ENCODE measurements at places on chromosomes 1 and 21. TPM values are rescaled to one million over a fixed set of nuclear protein-coding genes. Genes with fewer than 3 reads are reported as not detected.

Gene GBP7
- total RNA-seq = not detected

Gene CACYBP
- 87.8 TPM for total RNA-seq

Gene KIFAP3
- 39.1 TPM for total RNA-seq

Gene STX12
- 62.1 TPM for total RNA-seq

Gene KRTAP11-1
- not detected for total RNA-seq

Gene CD52
- total RNA-seq = not detected

Gene KCNE2
- total RNA-seq = 0.27 TPM

Gene MCOLN2
- 1.4 TPM for total RNA-seq

Gene GFI1
- 0.89 TPM for total RNA-seq

Gene RHD
- total RNA-seq = not detected

Gene SHE
- not detected for total RNA-seq

GRCh38 chr1:181075766-181076350 lies 12.6 kb upstream of the IER5 start:
- DNase-seq = no peak

GRCh38 chr1:221878134-221878533 lies 136.2 kb upstream of the DUSP10 start:
- peak; percentile 12 for DNase-seq

- DNase-seq = no peak
These were observed 1.9 kb downstream of the BTF3L4 start for GRCh38 chr1:52057876-52058415.

- DNase-seq = no peak
These were observed 83.2 kb upstream of the HOOK1 start for GRCh38 chr1:59731591-59731990.

- no peak for DNase-seq
These were observed 830 bp downstream of the RNF186 start for GRCh38 chr1:19814244-19814661.

- DNase-seq = no peak
These were observed 75.5 kb downstream of the ADAMTS1 start for GRCh38 chr21:26769613-26770188.

GRCh38 chr1:32063261-32063681 lies 9.5 kb upstream of the TMEM39B start:
- peak; percentile 52 for DNase-seq

GRCh38 chr1:195516036-195516435 lies 1092.2 kb downstream of the KCNT2 start:
- DNase-seq = no peak

DNA sequence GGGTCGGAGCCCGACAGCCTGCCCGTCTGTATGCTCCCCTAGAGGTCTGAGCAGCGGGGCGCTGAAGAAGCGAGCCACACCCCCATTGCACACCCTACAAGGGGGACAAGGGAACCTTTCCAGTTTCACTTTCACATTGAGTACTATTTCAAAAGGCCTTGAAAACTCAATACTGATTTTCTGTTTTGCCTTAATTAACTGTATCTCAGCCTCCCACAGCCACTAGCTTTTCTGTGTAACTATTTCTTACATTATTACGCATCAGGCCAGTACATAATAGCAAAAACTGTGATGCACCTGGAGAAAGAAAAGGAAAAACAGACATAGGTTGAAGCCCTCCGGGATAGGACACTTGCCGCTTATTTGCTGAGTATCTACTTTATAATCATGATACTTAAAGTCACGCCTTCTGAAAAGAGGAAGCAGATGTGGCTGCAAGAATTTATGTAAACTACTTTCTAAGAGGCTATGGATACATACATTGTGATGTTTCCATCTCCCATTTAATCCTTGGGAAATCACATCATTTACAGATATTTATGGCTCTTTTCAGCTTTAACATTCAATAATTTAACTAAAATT lies 1719.5 kb downstream of the MRPL39 start:
- DNase-seq = no peak

- no peak for DNase-seq
These were observed 115.1 kb downstream of the TOMM20 start for GRCh38 chr1:235013512-235013911.

- no peak for DNase-seq
These were observed 21.4 kb upstream of the BMP8A start for GRCh38 chr1:39470040-39470439.

- no peak for DNase-seq
These were observed 138.9 kb upstream of the DMRTA2 start for GRCh38 chr1:50562106-50562505.

- no peak for DNase-seq
These were observed 16.1 kb upstream of the FMOD start for GRCh38 chr1:203367057-203367456.

- no peak for DNase-seq
These were observed 118.3 kb downstream of the PTPRU start for GRCh38 chr1:29354511-29355098.

DNA sequence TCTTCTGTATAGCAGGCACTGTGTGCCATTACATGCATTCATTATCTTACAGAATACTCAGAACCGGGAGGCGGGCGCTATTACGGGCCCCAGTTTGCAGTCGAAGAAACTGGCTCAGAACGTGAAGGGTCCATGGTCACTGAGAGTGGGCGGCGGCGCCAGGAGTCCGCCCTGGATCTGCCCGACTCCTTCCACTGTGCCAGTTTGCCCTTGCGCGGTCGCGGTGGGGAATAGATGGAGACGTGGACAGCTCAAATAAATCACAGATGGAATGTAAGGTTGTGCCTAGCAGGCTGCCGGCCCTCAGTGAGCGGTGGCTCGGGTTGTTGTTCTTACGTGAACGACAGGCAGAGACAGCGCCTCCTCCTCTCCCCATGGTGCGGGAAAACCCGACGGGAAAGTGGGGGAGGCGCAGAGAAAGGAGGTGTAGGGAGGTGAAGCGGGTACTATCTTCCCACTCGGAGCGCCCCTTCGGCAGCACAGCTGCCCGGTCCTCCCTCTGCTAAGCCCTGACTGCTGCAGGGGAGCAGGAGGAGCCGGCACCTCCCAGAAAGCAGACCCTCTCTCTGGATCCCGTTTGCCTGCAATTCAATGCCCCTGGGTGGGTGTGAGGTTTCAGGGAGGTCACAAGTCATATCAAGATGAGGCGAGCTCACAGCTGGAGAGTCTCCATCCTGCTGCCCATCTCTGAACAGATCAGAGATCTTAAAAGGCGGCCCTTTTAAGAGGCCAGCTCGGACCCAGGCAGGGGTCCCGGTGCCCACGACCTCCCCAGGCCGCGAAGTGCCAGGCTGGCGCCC lies 1.1 kb downstream of the COL9A2 start:
- no peak for DNase-seq

DNA sequence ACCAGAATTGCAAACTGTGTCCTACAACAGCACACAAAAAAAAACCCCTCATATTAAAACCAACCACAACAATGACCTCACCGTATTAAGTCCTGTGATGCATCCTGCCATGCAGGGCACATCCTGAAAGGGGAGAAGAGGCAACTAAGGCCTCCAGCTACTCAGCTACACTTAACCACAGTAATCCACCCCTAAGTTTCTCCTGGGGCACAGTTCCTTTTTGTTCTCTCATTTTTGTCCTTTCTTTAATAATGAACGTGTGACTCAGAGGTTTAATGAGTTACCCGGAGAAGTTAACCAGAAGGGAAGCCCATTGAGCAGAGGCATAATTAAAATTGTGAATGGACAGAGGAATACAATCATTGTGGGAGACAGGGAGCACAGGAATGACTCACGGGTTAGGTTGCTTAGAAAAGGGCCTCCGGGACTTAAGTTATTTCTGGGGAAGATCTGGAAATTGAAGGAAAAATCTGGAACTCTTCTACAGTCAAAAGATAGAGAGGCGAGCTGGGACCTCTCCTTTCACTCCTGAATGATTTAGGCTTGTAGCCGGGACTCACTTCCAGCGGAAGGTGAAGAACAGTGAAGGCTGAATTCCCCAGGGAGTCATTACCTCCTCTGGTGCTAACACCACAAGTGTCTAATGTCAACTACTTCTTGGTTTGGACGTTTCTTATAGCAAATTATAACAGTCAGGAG lies 36.9 kb upstream of the HIVEP3 start:
- peak; percentile 95 for DNase-seq

- DNase-seq = no peak
These were observed 122.0 kb downstream of the LMO4 start for GRCh38 chr1:87450615-87451209.

GRCh38 chr1:87074001-87074795 lies 159.8 kb downstream of the HS2ST1 start:
- DNase-seq = peak; percentile 22

DNA sequence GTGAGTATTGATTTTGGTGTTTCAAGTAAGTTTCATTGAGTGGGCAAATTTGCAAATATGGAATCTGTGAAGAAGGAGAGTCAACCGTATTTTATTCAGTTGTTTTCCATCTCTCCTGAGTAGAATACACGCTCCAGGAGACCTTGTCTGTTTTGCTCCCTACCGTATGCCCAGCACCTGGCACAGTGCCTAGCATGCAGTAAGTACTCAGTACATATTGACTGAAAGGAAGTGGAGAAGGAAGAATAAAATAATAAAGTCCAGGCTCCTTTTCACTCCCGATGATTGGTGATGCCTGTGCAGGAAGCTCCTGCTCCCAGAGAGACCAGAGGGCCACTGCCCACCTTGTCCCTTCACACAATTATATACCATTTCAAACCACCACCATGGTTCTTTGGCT lies 59.4 kb upstream of the NEK2 start:
- no peak for DNase-seq

- DNase-seq = no peak
These were observed 31.2 kb downstream of the PRKCZ start for GRCh38 chr1:2081326-2081885.

GRCh38 chr1:186082235-186082937 lies 292.7 kb downstream of the TPR start:
- peak; percentile 36 for DNase-seq

- no peak for DNase-seq
These were observed 89.5 kb downstream of the FNBP1L start for GRCh38 chr1:93537396-93537795.

- DNase-seq = peak; percentile 30
These were observed 52.2 kb downstream of the GREM2 start for GRCh38 chr1:240559781-240560180.

DNA sequence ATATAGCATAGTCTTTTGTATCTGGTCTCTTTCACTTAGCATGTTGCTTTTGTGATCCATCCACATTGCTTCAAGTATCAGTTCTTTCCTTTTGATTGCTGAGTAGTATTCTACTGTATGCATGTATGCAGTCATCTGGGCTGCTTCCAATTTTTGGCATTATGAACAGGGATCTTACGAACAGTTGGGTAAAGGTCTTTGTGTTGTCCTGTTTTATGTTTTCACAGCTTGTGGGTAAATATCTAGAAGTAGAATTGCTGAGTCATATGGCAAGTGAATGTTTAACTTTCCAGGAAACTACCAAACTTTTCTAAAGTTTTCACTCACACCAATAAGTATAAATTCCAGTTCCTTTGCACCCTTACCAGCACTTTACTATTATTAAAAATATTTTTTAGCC lies 60.9 kb downstream of the LHX4 start:
- no peak for DNase-seq

GRCh38 chr1:210257698-210258529 lies 25.3 kb downstream of the SERTAD4 start:
- DNase-seq = no peak

DNA sequence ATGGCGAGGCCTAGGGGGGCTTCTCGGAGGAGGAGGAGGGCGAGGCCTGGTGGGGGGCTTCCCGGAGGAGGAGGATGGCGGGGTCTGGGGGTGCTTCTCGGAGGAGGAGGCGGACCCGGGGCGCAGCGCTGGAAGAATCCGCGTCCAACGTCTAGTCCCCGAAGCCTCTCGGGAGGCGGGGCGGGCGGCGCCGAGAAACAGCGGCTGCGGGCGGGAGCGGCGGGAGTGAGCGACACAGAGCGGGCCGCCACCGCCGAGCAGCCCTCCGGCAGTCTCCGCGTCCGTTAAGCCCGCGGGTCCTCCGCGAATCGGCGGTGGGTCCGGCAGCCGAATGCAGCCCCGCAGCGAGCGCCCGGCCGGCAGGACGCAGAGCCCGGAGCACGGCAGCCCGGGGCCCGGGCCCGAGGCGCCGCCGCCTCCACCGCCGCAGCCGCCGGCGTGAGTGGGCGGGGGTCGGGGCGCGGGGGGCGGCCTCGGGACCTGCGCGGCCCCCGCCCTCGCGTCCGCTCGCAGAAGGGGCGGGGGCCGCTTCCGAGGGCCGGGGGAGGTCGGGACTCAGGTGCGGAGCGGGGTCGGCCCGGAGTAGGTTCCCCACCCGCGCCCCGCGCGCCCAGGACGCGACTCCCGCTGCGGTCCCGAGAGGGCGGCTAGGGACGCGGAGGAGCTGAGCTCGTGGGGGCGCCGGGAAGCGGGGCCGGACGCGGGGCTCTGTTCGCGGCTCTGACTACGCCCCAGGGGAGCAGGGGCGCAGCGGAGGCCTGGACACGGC lies at the start of gene KLHL17:
TSS of gene KLHL17 (plus strand) at position 222 of the 769 bp plus-strand sequence. CDS start at position 332, 110 bp downstream.
- no peak for DNase-seq

- no peak for DNase-seq
These were observed 152.8 kb downstream of the FOXD2 start for GRCh38 chr1:47590523-47591225.

- no peak for DNase-seq
These were observed 34.0 kb upstream of the DISP3 start for GRCh38 chr1:11444907-11445306.

GRCh38 chr1:79629414-79629813 lies 622.9 kb upstream of the ADGRL4 start:
- DNase-seq = no peak

DNA sequence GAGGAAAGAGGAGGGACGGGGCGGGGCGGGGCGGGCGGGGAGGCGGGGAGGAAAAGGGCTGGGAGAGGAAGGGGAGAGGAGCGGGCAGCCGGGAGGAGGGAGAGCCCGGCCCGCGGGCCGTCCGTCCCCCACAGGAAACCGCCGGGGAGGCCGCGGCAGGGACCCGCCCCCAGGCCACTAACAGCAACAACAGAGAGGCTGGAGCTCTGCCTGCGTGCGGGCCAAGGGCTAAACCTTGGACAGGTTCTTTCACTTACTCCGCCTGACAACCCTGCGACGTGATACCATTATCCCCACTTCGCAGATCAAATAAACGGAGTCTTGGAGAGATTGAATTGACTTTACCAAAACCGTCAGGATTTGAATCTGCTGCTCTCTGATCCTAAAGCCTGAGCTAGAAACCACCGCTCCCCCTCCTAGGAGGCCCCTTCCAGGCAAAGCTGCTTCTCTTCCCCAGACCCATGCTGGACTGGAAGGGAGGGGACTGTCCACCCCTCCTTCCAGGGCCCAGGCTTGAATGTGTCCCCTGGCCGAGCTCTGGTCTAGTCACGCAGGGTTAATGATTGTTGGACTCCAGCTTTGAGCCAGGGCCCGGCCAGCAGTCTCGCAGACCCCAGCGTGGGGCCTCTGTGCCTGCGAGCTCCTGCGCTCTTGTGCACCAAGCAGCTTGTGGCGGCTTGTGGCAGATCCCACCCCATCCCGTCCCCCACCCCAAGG lies at the start of gene EVA1B:
TSS of gene EVA1B (minus strand) at position 10 of the 717 bp plus-strand sequence. CDS start 608 bp downstream, outside the sequence.
- DNase-seq = peak; percentile 75

- DNase-seq = no peak
These were observed 138.3 kb upstream of the ZBTB40 start for GRCh38 chr1:22313321-22313720.

Measured in astrocyte (in vitro differentiated cells and primary cell).